ENCODE measurements at places on chromosomes 12 and 14. TPM values are rescaled to one million over a fixed set of nuclear protein-coding genes. Genes with fewer than 3 reads are reported as not detected.

The NANOG gene
- not detected for total RNA-seq

The A2M gene
- total RNA-seq = 4.4 TPM

The CLEC12A gene
- total RNA-seq = not detected

The VRTN gene
- total RNA-seq = not detected

The LIN7A gene
- total RNA-seq = 18.3 TPM

The TDRD9 gene
- total RNA-seq = 0.84 TPM

The MGP gene
- 0.30 TPM for total RNA-seq

The SOX5 gene
- 2.4 TPM for total RNA-seq

The LRRK2 gene
- total RNA-seq = 0.84 TPM

The OTX2 gene
- not detected for total RNA-seq

The PAPLN gene
- 6.5 TPM for total RNA-seq

The LALBA gene
- not detected for total RNA-seq

The GARIN6 gene
- total RNA-seq = not detected
